NCI-H1436 treated with DMSO at 0.1 percent for 48 hours (cell line): ENCODE measurements at places on chromosomes 1 and 21.

- DNase-seq = no peak
Measured at GRCh38 chr1:172324761-172325160, 95.7 kb upstream of the C1orf105 start.

DNA sequence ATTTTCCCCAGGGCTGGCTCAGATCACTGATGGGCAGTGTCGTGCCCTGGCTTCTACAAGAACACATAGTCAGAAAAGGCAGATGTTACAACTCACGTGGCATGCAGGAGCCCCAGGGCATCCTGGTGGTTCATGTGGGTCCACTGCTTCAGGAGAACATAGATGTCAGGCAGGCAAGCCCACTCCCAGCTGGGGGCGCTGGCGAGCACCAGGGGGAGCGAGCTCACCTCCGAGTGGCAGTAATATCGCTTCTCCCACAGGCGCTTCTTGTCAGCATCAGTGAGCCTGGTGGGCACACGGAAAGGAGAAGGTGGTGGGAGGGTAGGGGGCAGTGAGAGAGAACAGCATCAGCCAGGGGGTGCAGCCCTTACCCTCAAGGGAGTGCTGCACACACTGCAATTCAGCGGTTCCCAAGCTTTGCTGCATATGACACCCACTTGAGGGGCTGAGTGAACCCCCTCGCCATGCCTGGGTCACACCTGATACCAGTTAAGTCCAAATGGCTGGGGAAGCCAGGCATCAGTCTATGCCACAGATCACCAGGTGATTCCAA lies 34.3 kb upstream of the PPP1R15B start:
- no peak for DNase-seq

DNA sequence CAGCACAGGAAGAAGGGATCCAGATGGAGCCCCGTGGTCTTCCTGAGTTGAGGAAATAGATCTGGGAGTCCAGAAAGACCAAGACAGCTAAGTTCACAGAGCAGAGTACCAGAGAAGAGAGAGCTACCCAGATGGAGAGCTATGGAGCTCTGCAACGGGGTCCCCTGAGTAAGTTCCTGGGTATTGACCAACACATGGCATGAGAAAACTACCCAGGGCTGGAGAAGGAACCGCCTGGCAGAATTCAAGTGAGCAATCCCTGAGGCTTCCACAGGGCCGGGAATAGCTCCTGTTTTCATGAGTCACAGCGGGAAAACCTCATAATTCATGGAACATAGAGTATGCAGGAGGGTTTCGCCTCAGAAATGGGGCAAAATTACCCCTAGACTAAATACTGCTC lies 19.7 kb downstream of the STPG1 start:
- DNase-seq = no peak

DNA sequence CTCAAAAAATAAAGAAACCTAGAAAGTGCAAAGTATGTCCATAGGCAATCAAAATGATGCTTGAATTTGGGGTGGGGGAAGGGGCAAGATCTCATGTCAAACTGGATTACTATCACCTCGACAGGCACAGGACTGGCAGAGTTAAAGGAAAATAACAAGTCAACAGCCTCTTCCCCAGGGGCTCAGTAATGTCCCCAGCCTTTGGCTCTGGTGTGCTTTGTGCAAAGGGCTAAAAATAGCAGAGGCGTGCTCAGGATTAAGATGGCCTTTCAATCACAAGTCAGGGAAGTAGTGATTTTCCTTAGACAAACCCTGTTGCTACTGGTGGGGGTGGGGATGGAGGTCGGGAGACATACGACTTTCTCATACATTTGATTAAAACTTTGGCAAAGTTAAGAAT lies 63.5 kb upstream of the OLIG2 start:
- no peak for DNase-seq

DNA sequence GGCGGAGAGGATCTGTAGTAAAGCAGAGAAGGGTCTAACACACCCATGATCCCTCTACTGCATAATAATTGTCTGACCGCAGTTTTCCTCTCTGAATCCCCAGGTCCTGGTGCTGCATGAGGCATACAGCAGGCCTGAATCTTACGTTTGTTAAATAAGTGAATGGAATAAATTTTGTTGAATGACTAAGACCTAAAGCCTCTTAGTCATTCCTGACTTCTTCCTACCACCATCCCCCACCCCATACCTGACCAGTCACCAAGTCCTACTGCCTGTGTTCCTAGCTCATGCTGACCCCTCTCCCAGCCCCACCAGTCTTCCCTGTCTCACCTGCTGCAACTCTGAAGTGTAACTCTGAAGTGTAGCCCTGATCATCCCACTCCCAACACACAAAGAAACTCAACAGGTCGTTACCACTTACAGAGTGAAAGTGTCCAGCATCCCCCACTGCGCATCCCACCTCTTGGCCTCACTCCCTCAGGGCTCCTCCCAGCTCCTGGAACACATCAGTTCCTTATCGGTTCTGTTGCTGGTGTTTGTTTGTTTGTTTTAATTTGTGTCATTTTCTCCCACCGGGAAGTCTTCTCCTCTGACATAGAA lies 9.7 kb downstream of the GJA5 start:
- DNase-seq = no peak

- DNase-seq = no peak
Measured at GRCh38 chr1:180042988-180043622, 88.5 kb downstream of the CEP350 start.

DNA sequence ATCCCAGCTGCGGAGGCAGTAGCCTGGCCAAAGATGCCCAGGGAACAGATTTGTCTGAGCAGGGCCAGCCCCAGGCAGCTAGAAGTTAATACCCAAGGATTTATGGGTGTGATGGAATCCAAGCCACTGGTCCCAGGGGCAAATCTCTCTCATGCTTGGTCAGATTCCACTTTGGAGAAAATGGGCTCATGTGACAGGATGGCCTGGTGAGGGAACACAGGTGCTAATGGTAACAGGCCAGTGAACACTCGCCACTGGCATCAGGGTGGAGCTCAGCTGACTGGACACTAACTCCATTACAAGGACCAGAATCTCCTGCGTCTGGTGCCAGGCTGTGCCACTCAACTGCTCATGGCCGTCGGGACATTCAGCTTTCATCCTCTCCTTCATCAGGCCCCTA lies 12.0 kb downstream of the MDM4 start:
- DNase-seq = no peak

- no peak for DNase-seq
Measured at GRCh38 chr1:162000053-162000420, 23.6 kb downstream of the OLFML2B start.

DNA sequence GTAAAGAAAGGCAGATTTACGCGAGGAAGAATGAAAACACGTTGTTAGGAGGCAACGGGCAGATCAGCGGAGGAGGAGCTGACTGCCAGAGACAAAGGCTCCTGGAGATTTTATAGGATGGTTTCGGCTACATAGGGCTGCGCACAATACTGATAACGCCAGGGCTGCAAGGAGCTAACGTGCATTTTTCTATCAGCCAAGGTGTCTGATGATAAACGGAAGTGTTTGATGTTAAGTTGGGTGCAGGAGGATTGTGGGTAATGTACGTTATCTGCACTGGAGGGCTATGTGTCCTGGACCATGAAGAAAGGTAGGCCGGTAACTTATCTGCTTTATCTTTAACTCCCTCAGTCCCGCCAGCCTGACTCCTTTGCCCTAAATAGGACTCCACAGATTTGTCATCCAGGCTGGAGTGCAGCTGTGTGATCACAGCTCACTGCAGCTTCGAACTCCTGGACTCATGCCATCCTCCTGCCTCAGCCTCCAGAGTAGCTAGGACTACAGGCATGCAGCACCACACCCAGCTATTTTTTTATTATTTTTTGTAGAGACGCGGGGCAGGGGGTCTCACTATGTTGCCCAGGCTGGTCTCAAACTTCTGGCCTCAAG lies 29.6 kb downstream of the SETD4 start:
- no peak for DNase-seq

GRCh38 chr21:15976807-15977206 lies 247.0 kb downstream of the USP25 start:
- DNase-seq = no peak

GRCh38 chr1:90486134-90486824 lies 230.8 kb downstream of the BARHL2 start:
- no peak for DNase-seq

DNA sequence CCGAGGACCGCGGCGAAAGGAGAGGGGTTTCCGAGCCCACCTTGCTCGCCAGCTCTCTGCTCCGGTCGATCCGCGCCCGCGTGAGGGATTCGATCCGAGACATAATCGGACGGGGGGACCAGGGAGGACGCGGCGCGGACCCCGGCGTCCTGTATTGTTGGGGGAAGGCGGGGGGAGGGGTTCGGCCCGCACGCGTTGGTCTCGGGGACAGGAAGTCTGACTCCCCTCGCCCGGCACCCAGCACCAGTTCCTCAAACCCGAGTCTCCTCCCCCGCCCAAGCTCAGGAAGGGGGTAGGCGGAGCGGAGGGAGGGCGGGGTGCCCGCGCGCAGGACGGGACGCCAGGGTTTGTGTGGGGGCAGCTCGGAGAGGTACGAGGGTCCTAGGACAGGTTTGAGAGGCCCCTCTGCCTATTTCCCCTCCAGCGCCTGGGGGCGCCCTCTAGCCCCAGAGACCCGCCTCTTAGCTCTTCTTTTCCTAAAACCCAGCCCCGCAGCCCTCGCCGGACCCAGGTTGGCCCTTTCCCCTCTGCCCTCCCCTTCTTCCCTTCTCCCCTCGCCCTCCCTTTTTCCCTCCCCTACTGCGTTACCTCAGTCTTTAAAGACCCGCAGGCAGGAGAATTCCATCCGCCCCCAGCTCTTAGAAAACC lies at the start of gene ARHGEF2:
ARHGEF2 (minus strand) TSS at position 223 of the 648 bp plus-strand sequence; CDS start at position 103, 120 bp downstream.
- no peak for DNase-seq

DNA sequence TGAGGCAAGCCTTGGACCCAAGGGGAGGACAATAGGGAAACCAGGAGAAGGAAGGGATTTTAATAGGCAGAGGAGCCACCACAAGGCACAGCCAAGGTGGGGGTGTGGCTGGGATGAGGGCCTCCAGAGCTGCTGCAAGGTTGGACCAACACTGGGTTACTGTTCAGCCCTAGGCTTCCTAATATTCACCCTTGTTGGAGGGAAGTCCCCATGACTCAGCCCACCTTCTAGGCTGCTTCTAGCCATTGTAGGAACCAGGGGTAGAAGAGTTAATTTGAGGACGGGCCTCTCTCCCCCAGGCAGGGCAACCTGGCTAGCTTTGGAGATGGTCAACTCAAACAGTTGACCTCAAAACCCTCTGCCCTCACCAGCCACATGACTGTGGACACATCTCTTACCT lies 59.5 kb downstream of the KCNN3 start:
- no peak for DNase-seq

DNA sequence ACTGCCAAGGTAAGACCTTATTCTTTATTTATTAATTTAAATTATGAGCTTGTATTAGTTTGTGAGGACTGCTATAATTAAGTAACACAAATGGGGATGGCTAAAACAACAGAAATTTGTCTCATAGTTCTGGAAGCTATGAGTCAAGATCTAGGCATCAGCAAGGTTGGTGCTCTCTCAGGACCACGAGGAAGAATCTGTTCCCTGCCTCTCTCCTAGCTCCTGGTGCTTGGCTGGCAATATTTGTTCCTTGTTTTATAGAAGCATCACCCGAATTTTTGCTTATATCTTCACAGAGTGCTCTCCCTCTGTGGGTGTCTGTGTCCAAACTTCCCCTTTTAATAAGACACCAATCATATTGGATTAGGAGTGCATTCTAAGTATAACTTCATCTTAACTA lies 41.4 kb upstream of the CCDC190 start:
- no peak for DNase-seq

GRCh38 chr1:21919520-21919919 lies 17.6 kb downstream of the HSPG2 start:
- no peak for DNase-seq

GRCh38 chr1:54506594-54506993 lies 41.4 kb upstream of the ACOT11 start:
- no peak for DNase-seq

DNA sequence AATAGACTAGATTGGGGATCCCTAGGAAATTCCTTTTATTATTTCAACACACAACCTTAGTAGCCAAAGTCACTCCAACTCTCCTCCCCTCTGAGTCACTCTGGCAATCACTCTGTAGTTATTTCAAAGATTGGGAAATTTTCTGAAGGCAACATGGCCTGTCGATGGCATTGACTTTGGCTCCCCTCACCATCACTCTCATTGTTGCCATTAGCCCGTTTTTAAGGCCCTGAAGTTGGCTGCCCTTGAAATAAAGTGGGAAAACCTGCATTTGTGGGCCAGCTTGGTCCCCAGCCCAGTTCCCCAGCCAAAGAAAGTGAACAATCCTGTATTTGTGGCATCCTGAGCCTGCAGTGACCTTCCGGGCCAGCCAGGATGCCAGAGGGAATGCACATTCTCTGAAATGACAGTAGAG lies 52.5 kb downstream of the CDC7 start:
- DNase-seq = no peak

- no peak for DNase-seq
Measured at GRCh38 chr1:89545264-89546038, 20.8 kb downstream of the LRRC8B start.

DNA sequence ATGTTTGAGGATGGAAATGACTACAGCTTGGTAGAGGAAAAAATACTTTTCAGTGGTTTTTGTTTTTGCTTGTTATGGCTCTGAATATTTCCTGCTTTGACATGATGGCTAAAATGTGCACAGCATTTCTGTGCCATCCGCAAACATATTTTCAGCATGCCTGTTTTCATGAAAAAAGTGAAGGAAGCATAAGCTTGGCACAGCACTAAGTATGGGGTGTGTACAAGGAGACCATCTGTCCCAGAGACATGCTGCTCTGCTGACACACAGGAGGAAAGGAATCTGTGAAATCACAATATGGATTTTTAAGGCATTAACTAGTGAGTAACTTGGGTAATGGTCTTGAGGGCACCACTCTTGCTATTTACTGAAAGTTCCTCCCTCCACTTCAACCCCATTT lies 595.5 kb downstream of the RWDD3 start:
- DNase-seq = no peak

DNA sequence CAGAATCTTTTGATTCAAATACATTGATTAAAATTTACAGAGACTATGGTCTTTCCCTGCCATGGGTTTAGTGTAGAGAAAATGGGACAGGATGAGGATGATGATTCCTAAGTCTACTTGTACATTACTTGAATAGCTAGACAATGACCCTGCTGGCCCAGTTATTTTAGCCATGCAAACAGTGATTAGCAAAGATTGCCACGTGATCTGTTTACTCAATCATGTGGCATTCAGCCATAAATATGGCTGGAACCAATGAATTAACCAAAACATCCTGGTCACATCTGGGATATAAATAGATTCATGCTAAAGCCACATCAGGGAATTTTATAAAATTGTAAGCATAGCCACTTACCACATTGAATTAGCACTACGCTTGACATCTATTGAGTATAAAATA lies 167.3 kb downstream of the PBX1 start:
- no peak for DNase-seq

- no peak for DNase-seq
Measured at GRCh38 chr21:40433538-40433937, 413.4 kb downstream of the DSCAM start.

GRCh38 chr1:184112176-184112948 lies 60.8 kb downstream of the TSEN15 start:
- DNase-seq = no peak
